ENCODE measurements at places on chromosomes 11 and 22.

GRCh38 chr11:33256031-33256812, 959 bp upstream of the HIPK3 start:
- DNase-seq = no peak

DNA sequence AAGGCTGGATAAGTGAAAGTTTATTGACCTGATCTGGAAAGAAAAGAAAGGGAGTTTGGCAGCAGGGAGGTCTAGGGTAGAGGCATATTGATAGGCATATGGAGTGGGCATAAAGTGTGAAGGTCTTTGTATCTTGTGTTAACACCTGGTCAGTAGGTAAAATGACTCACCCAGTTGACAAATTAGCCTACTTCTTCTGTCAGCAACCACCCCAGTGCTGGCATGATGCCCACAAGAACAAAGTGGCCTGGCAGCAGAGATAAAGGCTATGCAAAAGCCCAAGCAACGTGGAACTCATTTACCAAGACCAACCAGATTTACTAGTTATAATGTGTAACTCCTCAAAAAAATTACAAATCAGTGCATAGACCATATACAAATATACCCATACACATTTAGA, 4.9 kb downstream of the OR10A3 start:
- DNase-seq = no peak

GRCh38 chr11:87114093-87114492, 76.4 kb downstream of the TMEM135 start:
- no peak for DNase-seq

DNA sequence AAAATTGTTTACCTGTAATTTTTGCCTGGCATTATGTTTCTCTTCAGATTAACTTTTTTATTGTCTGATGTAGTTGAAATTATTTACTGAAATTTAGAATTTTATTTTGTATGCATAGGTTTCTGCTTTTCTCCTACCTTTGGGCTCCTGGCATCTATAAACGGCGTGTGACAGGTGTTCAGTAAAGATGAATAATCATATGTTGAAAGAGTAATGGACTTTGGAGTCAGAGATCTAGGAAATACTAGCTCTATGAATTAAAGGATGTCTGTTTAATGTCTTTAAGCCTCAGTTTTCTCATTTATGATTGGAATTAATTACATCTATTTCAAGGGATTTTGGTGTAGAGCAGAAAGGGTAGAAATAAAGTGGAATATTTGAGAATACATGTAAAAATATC, 7.2 kb upstream of the ANGPTL5 start:
- DNase-seq = no peak

DNA sequence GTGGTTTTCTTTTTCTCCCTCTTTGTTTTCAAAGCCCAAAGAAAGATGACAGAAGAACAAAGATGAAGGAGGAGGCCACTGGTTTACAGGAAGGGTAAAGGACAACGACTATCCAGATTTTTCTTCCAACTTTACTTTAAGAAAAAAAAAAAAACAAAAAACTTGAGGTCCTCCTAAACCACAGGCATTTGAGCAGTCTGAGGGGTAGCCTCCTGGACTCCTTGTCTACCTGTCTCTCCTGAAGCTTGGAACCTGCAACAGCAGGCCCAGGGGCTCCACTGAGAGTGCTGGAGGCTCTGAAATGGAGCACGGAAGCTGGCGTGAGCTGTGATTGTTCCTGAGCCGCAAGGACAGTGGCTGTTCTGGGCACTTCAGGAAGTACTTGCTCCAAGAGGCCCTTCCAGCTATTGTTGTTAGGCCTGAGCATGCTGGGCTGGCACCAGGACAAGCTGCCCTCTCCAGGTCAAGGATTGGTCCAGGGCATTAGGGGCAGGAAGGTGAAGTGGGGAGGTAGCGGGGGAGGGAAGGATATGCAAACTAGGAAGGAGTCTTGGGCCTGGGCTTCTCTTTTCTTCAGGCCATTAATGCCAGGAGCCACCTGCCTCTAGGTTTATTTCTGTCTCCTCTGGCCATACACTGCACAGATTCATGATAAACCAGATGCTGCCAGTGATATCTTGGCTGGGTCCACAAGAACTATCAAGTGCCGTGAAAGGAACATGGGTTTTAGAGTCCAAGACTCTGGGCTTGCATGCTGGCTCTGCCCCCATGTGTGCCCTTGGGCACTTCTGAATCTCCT, 147.3 kb downstream of the CCDC34 start:
- DNase-seq = no peak

DNA sequence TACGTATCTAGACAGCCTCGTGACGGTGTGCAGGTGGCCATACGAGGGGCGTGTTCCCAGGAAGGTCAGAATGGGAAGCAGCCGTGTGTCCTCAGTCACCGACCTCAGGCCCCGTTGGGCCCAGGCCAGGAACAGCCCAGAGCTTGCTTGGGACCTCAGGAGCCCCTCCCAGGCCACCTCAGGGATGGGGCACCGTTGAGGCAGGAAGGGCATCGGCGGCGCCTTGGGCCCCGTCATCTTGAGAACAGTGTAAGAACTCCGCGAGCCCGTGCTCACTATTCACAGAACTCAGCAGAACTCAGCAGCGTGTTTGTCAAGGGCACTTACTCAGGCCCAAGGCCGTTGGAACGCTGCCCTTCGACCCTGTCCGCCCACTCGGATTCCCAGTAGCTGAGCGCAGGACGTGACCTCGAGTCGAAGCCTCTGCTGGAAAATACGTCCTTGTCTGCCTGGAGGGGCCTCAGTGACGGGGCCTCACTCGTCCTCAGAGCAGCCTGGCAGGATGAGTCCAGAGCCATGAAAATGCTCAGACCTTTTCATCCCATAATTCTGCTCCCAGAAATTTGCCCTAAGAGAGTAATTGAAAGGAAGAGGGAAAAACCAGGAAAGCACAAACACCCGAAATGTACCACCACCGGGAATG, 1134.8 kb downstream of the BRD1 start:
- no peak for DNase-seq

- no peak for DNase-seq
Observed at GRCh38 chr11:132686886-132687285, 845.4 kb downstream of the OPCML start.

GRCh38 chr11:8832571-8833260, 78.3 kb upstream of the AKIP1 start:
- DNase-seq = no peak

- no peak for DNase-seq
Observed at GRCh38 chr11:95641495-95641894, 148.1 kb downstream of the FAM76B start.

- DNase-seq = no peak
Observed at GRCh38 chr11:64896448-64897022, 18.1 kb upstream of the EHD1 start.

DNA sequence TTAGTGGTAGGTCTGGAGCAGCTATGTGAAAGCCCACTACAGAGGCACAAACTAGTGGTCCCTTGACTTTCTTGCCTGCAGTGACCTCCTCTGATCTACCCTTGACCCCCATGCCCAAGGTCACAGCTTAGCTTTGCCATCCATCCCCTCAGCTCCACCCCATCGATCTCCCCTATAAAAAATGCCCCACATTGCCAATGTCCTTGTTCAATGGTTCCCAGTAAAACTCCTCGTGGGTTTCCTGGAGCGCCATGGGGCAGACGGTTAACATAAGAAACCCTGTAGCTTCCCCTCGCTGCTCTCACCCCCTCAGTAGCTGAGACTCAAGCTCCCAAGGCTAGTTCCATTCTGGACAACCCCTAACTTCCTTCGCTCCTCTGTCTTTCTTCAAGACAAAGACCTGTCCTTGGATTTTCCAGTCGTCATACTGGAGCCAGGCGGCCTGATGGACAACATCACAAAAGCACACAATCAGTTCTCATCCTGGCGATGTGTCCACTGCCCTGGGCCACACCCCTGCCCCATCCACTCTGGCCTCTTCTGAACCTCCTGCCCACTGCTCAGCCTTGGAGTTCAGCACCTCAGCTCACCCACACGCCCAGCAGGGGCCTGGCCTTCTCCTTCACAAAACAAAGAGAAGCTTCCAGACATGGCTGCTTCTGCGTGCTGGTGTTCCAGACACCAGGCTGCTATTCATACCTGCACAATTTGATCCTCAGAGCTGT, 1429.3 kb downstream of the BRD1 start:
- DNase-seq = no peak

- DNase-seq = no peak
Observed at GRCh38 chr11:68012843-68013610, 2.9 kb downstream of the ALDH3B1 start.

- no peak for DNase-seq
Observed at GRCh38 chr22:19821523-19822300, 33.0 kb downstream of the GNB1L start.

- no peak for DNase-seq
Observed at GRCh38 chr22:39448205-39449054, 8.4 kb upstream of the MGAT3 start.

DNA sequence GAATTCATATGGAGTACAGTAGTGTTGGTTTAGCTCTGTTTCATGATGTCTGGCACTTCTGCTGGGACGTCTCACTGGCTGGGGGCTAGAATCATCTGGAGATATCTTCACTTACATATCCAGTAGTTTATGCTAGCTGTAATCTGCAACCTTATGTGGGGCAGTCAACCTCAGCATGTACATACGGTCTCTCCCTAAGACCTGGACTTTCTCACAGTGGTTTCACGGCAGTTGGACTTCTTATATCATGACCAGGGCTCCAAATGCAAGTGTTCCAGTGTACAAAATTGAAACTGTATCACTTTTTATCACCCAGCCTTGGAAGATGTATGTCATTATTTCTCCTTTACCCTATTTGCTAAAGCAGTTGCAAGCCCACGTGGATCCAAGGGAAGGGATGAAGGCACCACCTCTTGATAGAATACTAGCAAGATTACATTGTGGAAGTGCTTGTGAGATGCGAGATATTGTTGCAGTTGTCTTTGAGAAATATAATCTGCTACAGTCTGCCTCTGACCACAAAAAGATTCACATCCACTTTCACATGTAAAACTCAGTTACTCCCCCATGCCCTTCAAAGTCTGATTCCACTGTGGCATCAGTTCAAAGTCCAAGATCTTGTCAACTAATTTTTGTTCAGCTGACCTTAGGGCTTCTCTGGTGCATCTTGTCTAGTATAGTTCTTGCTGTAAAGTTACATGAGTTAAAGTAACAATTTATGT, 316.6 kb upstream of the NCAM1 start:
- no peak for DNase-seq

DNA sequence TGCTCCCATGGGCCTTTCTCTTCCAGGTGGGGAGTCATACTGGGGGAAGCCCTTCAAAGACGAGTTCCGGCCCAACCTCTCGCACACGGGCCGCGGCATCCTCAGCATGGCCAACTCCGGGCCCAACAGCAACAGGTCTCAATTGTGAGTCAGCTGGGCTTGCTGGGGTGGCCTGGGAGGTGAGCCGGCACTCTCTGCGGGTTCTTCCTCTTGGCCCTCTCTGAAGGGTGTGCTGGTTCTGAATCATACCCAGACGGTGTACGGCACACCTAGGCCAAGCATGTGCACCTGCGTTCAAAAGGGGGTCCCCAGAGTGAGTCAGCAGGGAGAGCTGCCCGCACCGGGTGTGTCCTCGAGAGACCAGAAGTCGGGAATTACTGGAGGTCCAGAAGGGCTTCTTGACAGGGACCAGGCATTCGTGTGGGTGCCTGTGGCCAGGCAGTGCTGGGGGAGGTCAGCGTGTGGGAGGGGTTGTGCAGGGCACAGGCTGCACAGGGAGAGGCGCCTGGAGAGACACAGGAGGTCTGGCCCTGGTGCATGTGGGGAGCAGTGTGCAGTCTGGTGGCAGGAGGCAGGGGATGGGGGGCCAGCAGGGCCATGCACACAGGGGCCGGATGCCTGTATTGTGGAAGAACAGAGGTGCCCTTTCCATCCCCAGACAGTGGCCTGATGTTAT, 23.0 kb downstream of the PPIL2 start:
- no peak for DNase-seq

- no peak for DNase-seq
Observed at GRCh38 chr11:47797633-47798032, 30.5 kb upstream of the FNBP4 start.

DNA sequence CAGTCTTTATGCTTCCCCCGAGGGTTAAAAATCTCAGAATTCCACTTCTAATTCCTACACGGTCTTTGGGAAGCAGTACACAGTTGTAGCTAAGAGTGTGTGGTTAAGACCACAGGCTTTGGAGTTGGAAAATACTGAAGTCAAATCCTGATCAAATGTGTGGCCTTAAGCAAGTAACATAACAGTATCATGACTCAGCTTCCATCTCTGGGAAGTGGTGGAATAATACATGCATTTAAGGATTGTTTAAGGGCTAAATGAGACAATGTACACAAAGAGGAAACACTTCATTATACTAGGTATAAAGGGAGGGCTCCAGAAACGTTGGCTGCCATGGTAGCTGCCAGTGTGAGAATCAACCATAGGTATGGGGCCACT, 71.5 kb downstream of the FAT3 start:
- DNase-seq = no peak

DNA sequence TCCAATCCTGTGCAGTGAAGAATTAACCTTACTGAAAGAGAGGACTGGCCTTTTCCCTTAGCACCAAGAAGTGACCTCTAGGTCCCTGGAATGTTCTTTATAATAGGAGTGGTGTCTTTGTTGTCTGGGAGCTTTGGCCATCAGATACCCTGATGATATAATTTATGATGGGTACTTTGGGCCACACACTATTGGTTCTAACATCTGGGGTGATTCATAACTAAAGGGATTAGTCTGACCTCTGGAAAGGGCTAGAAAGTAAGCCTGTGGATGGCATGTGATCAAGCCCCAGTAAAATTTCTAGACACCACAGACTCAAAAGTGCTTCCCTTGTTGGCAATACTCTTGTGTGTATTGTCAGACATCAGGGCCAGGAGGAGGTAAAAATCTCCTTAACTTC, 891.2 kb downstream of the KCNA4 start:
- DNase-seq = no peak

GRCh38 chr11:128365044-128365443, 222.3 kb downstream of the ETS1 start:
- DNase-seq = peak; percentile 58

GRCh38 chr11:30328681-30329080, 5.8 kb downstream of the ARL14EP start:
- DNase-seq = no peak

DNA sequence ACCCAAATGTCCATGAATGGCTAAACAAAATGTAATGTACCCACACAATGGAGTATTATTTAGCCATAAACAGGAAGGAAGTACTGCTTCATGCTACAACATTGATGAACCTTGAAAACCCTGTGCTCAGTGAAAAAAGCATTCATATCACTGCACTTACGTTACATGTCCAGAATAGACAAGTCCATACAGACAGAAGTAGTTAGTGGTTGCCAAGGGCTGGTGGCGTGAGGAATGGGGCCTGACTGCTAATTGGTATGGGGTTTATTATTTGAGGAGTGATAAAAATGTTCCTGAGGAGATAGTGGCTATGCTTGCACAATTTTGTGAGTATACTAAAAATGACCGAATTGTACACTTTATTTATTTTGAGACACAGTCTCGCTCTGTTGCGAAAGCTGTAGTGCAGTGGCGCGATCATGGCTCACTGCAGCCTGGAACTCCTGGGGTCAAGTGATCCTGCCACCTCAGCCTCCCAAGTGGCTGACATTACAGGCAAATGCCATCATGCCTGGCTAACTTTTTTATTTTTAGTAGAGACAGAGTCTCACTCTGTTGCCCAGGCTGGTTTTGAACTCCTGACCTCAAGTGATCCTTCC, 7.7 kb upstream of the SYVN1 start:
- no peak for DNase-seq
